Fibroblast of skin of scalp (primary cell): ENCODE measurements at places on chromosomes 7 and 10.

- no peak for DNase-seq
These were observed 60.0 kb downstream of the DLG5 start for GRCh38 chr10:77866598-77866997.

DNA sequence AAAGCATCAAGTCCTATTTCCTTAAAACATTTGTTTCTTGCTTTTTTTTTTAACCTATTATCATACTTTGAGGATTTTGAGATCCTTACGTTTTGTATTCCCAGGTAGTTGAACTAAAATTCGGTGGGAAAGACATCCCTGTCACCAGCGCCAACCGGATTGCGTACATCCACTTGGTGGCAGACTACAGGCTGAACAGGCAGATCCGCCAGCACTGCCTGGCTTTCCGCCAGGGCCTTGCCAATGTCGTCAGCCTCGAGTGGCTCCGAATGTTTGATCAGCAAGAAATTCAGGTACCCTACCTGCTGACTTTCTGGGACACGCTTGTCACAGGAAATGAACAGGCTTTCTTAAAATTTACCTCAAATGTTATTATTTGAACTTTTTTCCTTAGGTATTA lies 83.0 kb upstream of the DNAJB6 start:
- no peak for DNase-seq

- DNase-seq = peak; percentile 2
These were observed 129.2 kb downstream of the KCND2 start for GRCh38 chr7:120402079-120402767.

DNA sequence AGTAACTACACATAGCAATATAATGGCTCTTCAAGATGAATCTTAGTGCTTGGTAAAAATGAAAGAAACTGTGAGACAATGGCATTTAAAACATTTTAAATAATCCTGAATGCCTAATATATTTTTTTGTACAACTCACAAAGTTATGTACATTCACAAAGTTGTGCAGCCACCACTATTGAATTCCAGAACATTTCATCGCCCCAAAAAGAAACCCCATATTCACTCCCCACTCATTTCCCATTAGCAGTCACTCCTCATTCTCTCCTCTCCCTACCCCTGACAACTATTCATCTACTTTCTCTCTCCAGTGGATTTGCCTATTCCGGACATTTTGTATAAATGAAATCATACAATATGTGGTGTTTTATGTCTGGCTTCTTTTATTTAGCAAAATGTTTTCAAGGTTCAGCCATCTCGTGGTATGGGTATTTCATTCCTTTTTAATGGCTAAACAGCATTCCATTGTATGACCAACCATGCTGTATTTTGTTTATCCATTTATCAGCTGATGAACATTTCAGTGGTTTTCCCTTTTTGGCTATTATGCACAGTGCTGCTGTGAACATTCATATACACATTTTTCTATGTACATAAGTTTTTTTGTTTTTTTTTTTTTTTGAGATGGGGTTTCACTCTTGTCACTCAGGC lies 34.7 kb downstream of the ENTPD7 start:
- DNase-seq = peak; percentile 90
